Cardiac muscle cell (in vitro differentiated cells and primary cell): ENCODE measurements at places on chromosomes 5 and 9. TPM values are rescaled to one million over a fixed set of nuclear protein-coding genes. Genes with fewer than 3 reads are reported as not detected.
A peak's percentile ranks its signal among the peaks of the same experiment; 100 is the strongest.

DNA sequence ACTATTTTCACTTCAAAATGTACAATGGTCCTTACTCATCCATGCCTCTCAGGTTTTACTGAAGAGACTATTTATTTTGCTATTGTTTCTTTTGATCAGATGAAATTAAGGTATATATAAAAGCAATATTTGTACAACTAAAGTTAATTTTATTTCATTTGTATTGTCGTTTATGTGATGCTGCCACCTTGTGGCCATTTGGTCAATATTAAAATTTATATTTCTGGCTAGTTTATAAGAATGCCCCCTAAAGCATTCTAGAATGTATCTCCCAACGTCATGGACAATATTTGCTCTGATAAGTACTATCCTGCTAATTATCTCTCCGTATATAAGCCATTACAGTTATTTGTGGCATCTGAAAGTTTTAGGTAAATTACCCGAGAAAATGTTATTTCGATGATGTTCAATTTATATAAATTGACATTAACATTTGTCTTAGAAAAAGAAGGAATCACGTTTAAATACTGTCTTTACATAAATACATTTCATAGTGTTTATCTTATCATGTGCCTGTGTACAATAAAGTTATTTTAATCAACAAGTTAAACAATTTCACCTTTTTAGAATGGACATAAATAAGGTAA lies 680.0 kb downstream of the TAF11L14 start:
- H3K27ac ChIP-seq: no peak overlapping the region
- H3K27me3 ChIP-seq: no peaks in the 10 kb centered on the region
- no peak overlapping the region for H3K4me3 ChIP-seq

DNA sequence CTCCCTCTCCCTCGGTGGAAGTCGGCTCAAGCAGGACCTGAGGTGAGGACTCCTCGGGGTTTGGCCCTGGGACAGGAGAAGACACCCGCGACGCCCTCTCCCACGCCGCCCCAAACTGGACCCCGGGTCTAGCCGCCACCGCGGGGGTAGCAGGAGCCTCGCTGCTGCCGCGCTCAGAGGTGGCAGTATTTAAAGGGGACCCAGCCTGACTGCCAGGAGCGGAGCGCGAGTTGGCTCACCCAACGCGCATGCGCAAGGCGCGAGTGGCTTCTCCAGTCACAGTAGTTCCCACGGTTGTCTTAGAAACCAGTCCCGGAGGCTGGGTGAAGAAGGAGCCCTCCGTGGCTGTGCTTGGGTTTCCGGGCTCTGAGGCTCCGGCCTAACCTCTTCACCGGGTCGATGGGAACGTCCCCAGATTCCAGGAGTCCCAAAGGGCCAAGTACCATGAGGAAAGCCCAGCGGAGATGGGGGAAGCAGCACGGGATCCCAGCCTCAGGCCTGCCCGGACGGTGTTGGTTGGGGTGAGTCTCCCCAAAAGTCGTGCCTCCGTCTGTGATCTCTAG lies 477.8 kb downstream of the SPATA31A7 start:
- H3K27me3 ChIP-seq: no peaks in the 10 kb centered on the region
- H3K4me3 ChIP-seq: no peak overlapping the region
- H3K27ac ChIP-seq: no peak overlapping the region
- DNase-seq: no peak
- H3K36me3 ChIP-seq: no peaks in the 10 kb centered on the region

DNA sequence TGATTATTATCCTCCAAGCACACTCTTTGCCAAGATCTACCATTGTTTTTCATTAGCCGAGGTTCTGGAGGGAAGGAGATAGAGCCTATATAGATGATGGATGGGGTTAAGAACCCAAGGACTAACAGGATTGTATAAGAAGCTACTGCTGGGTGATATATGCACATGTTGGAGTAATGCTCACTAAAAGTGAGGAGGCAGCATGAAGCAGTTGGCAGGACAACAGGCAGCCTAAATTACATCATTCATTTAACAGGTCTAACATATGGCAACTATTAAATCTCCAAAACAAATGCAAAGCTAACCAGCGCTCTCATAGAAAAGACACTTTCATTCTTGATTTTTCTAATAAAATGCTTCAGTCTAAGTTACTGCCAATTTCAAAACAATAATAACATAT lies 293.2 kb downstream of the EPB41L4A start:
- no peaks in the 10 kb centered on the region for H3K36me3 ChIP-seq
- H3K4me3 ChIP-seq: no peak overlapping the region
- no peaks in the 10 kb centered on the region for H3K4me1 ChIP-seq
- DNase-seq: no peak
- no peak overlapping the region for H3K27ac ChIP-seq
- H3K27me3 ChIP-seq: no peaks in the 10 kb centered on the region

The HAVCR2 gene
- 0.04 and 1.3 TPM in 2 replicates for total RNA-seq

- no peak for DNase-seq
- H3K4me1 ChIP-seq: no peaks in the 10 kb centered on the region
- no peak overlapping the region for H3K4me3 ChIP-seq
- no peaks in the 10 kb centered on the region for H3K36me3 ChIP-seq
- no peak overlapping the region for H3K27ac ChIP-seq
These were observed 11.4 kb downstream of the ABO start for GRCh38 chr9:133263557-133263956.

GRCh38 chr9:137679249-137679648 lies 60.4 kb downstream of the EHMT1 start:
- H3K4me1 ChIP-seq: peaks cover 23% of the 10 kb centered on the region
- H3K4me3 ChIP-seq: no peak overlapping the region
- no peaks in the 10 kb centered on the region for H3K27me3 ChIP-seq
- no peak overlapping the region for H3K27ac ChIP-seq
- no peak for DNase-seq
- H3K36me3 ChIP-seq: no peaks in the 10 kb centered on the region

The PAEP gene
- not detected in 2 replicates for total RNA-seq

DNA sequence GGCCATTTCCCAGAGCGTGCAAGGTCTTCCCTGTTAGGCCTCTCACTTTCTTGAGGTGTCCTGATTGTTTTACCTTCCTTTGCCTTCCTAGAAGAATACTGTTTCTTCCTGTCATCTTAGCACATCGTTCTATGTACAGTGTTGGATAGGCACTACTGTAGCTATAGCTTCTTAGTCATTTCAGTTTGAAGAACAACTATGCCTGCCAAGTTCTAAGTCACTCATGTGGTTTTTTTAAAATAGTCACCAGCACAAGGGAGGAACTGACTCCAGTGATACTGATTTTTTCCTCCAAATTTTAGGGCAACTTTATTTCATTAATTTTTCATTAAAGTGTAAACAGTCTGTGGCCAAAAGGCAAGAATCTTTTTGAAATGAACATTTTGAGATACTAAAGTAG lies 122.4 kb upstream of the NR5A1 start:
- no peak overlapping the region for H3K4me3 ChIP-seq
- no peaks in the 10 kb centered on the region for H3K4me1 ChIP-seq
- H3K27ac ChIP-seq: no peak overlapping the region

The WNT8A gene
- total RNA-seq: not detected in 2 replicates

DNA sequence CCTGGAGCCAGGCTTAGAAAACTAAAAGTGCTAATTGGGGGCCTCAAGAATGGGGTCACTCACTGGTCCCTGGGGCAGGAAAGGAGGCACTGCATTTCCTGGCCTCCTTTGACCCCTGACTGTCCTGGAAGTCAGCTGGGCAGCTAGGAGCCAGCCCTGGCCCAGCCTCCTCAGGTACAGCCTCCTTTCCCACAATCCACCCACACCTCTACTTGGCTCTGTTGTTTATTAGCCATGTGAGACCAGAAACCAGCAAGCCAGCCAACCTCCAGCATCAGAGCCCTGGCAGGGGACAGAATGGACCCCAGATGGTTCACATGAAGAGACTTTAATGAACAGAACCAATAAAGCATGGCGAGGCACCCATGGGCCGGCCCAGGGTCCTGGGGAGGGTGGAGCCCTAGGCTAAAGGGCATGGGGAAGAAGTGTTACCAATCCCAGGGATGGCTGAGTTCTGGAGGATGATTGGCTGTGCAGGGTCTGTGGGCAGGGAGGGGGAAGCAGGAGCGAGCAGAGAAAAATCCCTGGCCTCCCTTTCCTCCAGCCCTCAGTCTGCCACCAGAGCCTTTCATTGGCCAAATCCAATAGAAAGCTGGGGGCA lies 55.3 kb upstream of the ANGPTL2 start:
- H3K27me3 ChIP-seq: no peaks in the 10 kb centered on the region
- H3K27ac ChIP-seq: no peak overlapping the region
- H3K4me1 ChIP-seq: no peaks in the 10 kb centered on the region
- no peak overlapping the region for H3K4me3 ChIP-seq
- no peaks in the 10 kb centered on the region for H3K36me3 ChIP-seq
- DNase-seq: no peak

GRCh38 chr5:1282131-1282992 lies 12.5 kb downstream of the TERT start:
- DNase-seq: no peak
- no peaks in the 10 kb centered on the region for H3K4me1 ChIP-seq
- no peaks in the 10 kb centered on the region for H3K27me3 ChIP-seq
- no peaks in the 10 kb centered on the region for H3K36me3 ChIP-seq

GRCh38 chr5:169435506-169436229 lies 134.7 kb upstream of the SLIT3 start:
- H3K27me3 ChIP-seq: peaks cover 4% of the 10 kb centered on the region
- H3K36me3 ChIP-seq: no peaks in the 10 kb centered on the region
- no peak overlapping the region for H3K4me3 ChIP-seq
- peaks cover 2% of the 10 kb centered on the region for H3K4me1 ChIP-seq
- DNase-seq: no peak

GRCh38 chr9:36151316-36152210 lies 15.0 kb downstream of the GLIPR2 start:
- no peak for DNase-seq
- H3K4me3 ChIP-seq: no peak overlapping the region
- H3K36me3 ChIP-seq: no peaks in the 10 kb centered on the region

The PCDHGA6 gene
- 0.66 and 0.88 TPM in 2 replicates for total RNA-seq

The SPATA24 gene
- total RNA-seq: 14.2 and 45.3 TPM in 2 replicates

- no peak overlapping the region for H3K4me3 ChIP-seq
- no peaks in the 10 kb centered on the region for H3K4me1 ChIP-seq
- no peak overlapping the region for H3K27ac ChIP-seq
- H3K27me3 ChIP-seq: no peaks in the 10 kb centered on the region
- no peak for DNase-seq
These were observed 216.3 kb upstream of the ADRA1B start for GRCh38 chr5:159700016-159700415.

- no peak overlapping the region for H3K27ac ChIP-seq
- no peaks in the 10 kb centered on the region for H3K27me3 ChIP-seq
- no peak for DNase-seq
These were observed 154.8 kb downstream of the SGCD start for GRCh38 chr5:156481741-156482140.

- no peak overlapping the region for H3K27ac ChIP-seq
- no peak overlapping the region for H3K4me3 ChIP-seq
- peaks cover 7% of the 10 kb centered on the region for H3K4me1 ChIP-seq
- H3K36me3 ChIP-seq: peaks cover 7% of the 10 kb centered on the region
These were observed 24.1 kb downstream of the TENT4A start for GRCh38 chr5:6737043-6737941.

GRCh38 chr5:151454166-151454565 lies 6.8 kb downstream of the SLC36A1 start:
- no peak overlapping the region for H3K4me3 ChIP-seq
- peaks cover 14% of the 10 kb centered on the region for H3K4me1 ChIP-seq
- no peaks in the 10 kb centered on the region for H3K27me3 ChIP-seq
- DNase-seq: no peak
- H3K27ac ChIP-seq: peak overlapping the region; percentile 31

DNA sequence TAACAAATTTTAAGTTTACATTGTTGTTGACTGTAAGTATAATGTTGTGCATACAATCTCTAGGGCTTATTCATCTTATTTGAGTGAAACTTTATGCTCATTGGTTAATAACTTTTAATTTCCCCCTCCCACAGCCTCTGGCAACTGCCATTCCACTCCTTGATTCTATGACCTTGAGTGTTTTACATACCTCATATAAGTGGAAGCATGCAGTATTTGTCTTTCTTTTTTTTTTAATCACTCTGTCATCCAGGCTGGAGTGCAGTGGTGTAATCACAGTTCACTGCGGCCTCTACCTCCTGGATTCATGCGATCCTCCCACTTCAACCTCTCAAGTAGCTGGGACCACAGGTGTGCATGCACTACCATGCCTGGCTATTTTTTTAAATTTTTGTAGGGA lies 83.9 kb downstream of the KCTD16 start:
- H3K4me1 ChIP-seq: no peaks in the 10 kb centered on the region
- no peak for DNase-seq
- H3K27me3 ChIP-seq: no peaks in the 10 kb centered on the region

The PCA3 gene
- total RNA-seq: not detected in 2 replicates

- no peak overlapping the region for H3K27ac ChIP-seq
- no peaks in the 10 kb centered on the region for H3K36me3 ChIP-seq
- H3K27me3 ChIP-seq: no peaks in the 10 kb centered on the region
- H3K4me3 ChIP-seq: no peak overlapping the region
These were observed 188.7 kb downstream of the CHSY3 start for GRCh38 chr5:130092991-130093390.

The SHISAL2B gene
- total RNA-seq: 1.9 TPM in 1 of 2 replicates, not detected in the other

DNA sequence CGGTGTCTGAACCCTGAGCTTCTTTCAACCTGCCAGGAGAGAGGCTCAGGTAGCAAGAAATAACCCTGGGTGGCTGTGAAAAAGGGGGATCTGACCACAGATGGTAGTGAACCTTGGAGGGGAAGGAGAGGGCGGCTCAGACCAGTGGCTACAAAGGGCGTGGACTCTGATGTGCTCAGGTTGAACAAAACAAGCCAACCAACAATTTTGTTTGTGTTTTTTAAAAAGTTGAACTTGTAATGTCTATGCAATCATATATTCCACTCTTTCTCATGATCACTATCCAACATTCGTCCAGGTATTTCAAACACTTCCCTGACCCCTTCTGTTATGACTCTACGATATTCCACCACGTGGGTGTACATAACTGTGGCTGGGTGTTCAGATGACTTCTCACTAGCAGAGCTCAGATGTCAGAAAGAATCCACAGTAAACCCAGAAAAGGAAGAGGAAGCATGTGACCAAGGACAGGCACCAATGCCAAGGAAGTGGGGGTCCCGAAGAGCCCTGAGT lies 20.0 kb downstream of the PTPN3 start:
- no peak for DNase-seq
- no peaks in the 10 kb centered on the region for H3K36me3 ChIP-seq
- no peak overlapping the region for H3K27ac ChIP-seq
- H3K27me3 ChIP-seq: no peaks in the 10 kb centered on the region
- peaks cover 15% of the 10 kb centered on the region for H3K4me1 ChIP-seq
- no peak overlapping the region for H3K4me3 ChIP-seq

The HK3 gene
- not detected in 2 replicates for total RNA-seq

DNA sequence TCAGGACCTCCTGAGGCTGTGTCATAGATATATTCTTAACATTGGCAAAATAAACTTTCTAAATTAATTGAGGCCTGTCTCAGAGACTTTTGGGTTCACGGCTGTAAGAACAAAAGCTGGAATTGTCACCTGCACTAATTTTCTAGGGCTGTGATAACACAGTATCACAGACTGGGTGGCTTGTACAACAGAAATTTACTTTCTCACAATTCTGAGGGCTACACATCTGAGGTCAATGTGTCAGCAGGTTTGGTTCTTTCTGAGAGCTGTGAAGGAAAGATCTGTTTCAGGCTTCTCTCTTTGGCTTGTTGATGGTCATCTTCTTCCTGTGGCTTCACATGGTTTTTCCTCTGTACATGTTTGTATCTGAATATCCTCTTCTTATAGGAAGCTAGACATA lies 29.2 kb upstream of the NFIL3 start:
- no peaks in the 10 kb centered on the region for H3K27me3 ChIP-seq
- no peak overlapping the region for H3K4me3 ChIP-seq
- DNase-seq: no peak
- no peaks in the 10 kb centered on the region for H3K36me3 ChIP-seq
- no peak overlapping the region for H3K27ac ChIP-seq
- H3K4me1 ChIP-seq: no peaks in the 10 kb centered on the region

GRCh38 chr5:72597456-72597948 lies 90.3 kb upstream of the ZNF366 start:
- H3K4me3 ChIP-seq: no peak overlapping the region
- H3K4me1 ChIP-seq: peaks cover 14% of the 10 kb centered on the region
- H3K27me3 ChIP-seq: no peaks in the 10 kb centered on the region
- DNase-seq: peak; percentile 66
